ENCODE measurements at places on chromosomes 7 and 10. TPM values are rescaled to one million over a fixed set of nuclear protein-coding genes. Genes with fewer than 3 reads are reported as not detected.
A peak's percentile ranks its signal among the peaks of the same experiment; 100 is the strongest.

DNA sequence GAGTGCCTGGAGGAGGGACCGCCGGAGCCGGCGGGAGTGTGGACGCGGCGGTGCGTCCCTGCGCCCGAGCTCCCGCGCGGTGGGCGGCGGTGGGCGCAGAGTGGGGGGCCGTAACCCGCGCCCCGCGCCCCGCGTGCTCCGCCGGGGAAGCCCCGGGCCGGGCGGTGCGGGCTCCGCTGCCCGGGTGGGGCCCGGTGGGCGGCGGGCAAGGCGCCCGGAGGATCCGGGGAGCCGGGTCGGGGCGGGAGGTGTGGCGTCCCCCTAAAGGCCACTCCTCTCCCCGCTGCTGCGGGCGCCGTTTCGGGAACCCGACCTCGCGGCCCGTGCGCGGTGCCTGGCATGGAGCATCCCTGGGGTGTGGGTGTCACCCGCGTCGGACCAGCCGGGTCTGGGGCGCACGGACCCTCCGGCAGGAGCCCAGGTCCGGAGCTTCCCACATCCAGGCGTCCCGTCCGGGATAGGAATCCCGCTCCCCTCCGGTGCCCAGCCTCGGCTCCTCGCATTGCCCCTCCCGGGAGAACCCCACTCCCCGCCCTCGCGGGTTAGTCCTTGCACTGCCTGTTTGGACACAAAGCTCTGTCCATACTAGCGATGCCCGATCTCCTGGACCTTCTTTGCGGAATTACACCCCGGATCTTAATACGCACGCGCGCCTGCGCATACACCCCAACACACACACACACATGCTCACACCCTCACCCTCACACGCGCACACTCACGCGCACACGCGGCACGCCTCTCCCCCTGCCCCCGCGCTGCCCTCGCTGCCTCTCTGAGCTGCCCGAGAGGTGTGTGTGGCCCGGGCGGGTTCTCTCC lies 723 bp downstream of the MTURN start:
- H3K4me1 ChIP-seq: peaks cover 5% of the 10 kb centered on the region
- peak; percentile 77 for DNase-seq
- H3K27me3 ChIP-seq: peaks cover 43% of the 10 kb centered on the region
- H3K36me3 ChIP-seq: no peaks in the 10 kb centered on the region

C10orf53 gene
- total RNA-seq: not detected

DNA sequence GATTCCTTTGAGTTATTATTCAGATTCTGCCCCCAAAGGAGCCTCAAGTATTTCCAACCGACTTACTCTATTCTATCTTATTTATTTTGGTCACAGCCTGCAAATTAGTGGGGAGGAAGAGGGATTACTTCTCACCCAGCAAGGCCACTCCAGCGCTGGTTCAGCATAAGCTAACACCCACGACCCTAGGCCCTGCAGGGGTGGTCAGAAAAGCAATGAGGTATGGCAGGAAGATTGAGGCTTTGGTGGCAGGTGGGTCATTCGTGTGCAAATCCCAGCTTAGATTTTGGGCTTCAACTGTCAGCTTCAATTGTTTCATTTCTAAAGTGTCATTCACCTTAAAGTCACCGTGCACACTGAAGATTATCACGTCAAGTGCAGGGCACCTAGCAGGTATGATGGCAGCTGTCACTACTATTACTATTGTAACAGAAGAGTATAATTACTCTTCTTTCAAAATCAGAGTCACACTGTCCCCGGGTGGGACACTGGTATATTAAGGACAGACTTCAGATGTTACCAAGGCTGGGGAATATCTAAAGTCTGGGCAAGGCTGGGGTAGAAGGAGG lies 48.8 kb upstream of the OPTN start:
- H3K27ac ChIP-seq: no peak overlapping the region
- H3K36me3 ChIP-seq: no peaks in the 10 kb centered on the region
- no peaks in the 10 kb centered on the region for H3K4me1 ChIP-seq
- DNase-seq: peak; percentile 56
- H3K27me3 ChIP-seq: no peaks in the 10 kb centered on the region

DNA sequence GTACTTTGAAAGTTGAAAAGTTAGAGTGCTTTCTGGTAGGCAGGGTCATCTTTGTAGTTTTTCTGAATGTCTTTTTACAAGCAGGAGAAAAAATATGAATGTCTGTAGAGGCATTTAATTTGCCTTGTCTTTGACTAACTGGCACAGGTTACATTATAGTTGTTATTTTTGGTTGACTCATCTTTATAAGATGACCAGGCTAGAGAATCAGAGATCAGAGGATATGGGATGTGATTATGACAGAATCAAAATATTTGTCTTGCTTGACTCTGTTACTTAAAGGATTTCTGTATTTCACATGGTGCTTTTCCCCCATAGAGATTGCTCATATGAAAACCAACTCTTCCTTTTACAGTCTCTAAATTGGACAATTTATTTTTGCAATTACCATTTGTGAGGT lies 2.4 kb downstream of the ZMYND11 start:
- H3K27me3 ChIP-seq: peaks cover 15% of the 10 kb centered on the region
- no peak overlapping the region for H3K4me3 ChIP-seq
- no peaks in the 10 kb centered on the region for H3K4me1 ChIP-seq
- no peak overlapping the region for H3K27ac ChIP-seq

GRCh38 chr7:311796-312195 lies 21.8 kb downstream of the FOXL3 start:
- H3K27me3 ChIP-seq: peaks cover 6% of the 10 kb centered on the region
- H3K36me3 ChIP-seq: no peaks in the 10 kb centered on the region
- no peak overlapping the region for H3K27ac ChIP-seq
- DNase-seq: no peak
- H3K4me1 ChIP-seq: no peaks in the 10 kb centered on the region

GRCh38 chr10:5658871-5659618 lies 7.3 kb downstream of the ASB13 start:
- H3K4me1 ChIP-seq: peaks cover 5% of the 10 kb centered on the region
- H3K27ac ChIP-seq: no peak overlapping the region
- no peaks in the 10 kb centered on the region for H3K36me3 ChIP-seq
- no peaks in the 10 kb centered on the region for H3K27me3 ChIP-seq

- no peak overlapping the region for H3K27ac ChIP-seq
- no peaks in the 10 kb centered on the region for H3K36me3 ChIP-seq
- no peak for DNase-seq
- H3K27me3 ChIP-seq: no peaks in the 10 kb centered on the region
- no peaks in the 10 kb centered on the region for H3K4me1 ChIP-seq
- no peak overlapping the region for H3K4me3 ChIP-seq
These were observed 244.2 kb upstream of the YAE1 start for GRCh38 chr7:39321909-39322498.

- H3K36me3 ChIP-seq: no peaks in the 10 kb centered on the region
- H3K4me3 ChIP-seq: no peak overlapping the region
- no peak for DNase-seq
These were observed 102.4 kb upstream of the FRMD4A start for GRCh38 chr10:14433147-14433546.

GRCh38 chr7:7867846-7868571 lies 100.6 kb upstream of the GLCCI1 start:
- no peak overlapping the region for H3K4me3 ChIP-seq
- H3K27ac ChIP-seq: no peak overlapping the region
- no peaks in the 10 kb centered on the region for H3K36me3 ChIP-seq
- no peak for DNase-seq
- no peaks in the 10 kb centered on the region for H3K27me3 ChIP-seq
- H3K4me1 ChIP-seq: peaks cover 8% of the 10 kb centered on the region

DNA sequence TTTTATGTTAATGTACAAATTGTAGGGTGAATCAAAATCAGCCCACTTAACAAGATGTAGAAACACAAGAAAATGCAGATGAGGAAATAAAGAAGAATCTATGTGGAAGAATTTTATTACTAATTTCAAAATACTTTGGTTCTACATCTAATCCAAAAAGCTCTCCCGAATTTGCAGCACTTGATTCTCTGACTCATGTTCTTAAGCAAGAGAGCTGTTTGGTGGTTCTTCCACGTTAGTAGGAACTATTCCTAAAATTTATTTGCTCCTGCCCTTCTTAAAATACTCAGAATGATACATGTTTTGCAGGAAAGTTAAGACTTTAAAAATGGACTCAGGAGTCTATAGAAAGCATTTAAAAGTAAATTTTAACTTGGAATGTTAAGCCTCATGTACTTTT lies 91.8 kb downstream of the ZMYND11 start:
- no peaks in the 10 kb centered on the region for H3K4me1 ChIP-seq
- H3K36me3 ChIP-seq: no peaks in the 10 kb centered on the region

Measured in endodermal cell (in vitro differentiated cells).